Activated effector memory CD4-positive, alpha-beta T cell treated with Interleukin-2 at 50 U/mL for 16 hours (primary cell): ENCODE measurements at places on chromosomes 11 and 22.
A peak's percentile ranks its signal among the peaks of the same experiment; 100 is the strongest.

- DNase-seq = no peak
These were observed 553.6 kb downstream of the NTM start for GRCh38 chr11:131924001-131924400.

DNA sequence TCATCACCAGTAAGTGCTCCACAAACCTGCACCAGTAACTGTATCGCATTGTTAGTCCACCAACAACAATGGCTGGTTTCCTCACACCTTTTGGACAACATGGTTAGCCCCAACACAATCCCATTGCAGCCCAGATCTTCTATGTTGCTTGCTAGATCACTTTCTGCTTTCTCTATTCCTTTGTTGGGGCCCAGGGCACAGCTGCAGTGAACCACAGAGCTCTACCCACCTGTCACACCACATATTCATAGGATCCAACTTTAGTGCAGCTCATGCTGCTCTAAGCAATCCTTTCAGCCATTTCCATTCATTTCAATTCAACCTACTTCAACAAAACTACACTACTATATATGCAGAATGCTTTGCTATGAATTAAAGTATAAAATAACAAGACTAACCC is 364.3 kb downstream of the DCDC1 start:
- no peak for DNase-seq

- DNase-seq = no peak
These were observed 1154.6 kb downstream of the JRKL start for GRCh38 chr11:97544431-97544830.

- DNase-seq = no peak
These were observed 11.3 kb downstream of the P2RY2 start for GRCh38 chr11:73229321-73229895.

- DNase-seq = no peak
These were observed 106.0 kb downstream of the TRIM29 start for GRCh38 chr11:120031612-120032600.

- DNase-seq = no peak
These were observed 3.1 kb upstream of the APOBEC3G start for GRCh38 chr22:39073981-39074380.

GRCh38 chr11:70176940-70177689 is 26.0 kb upstream of the FADD start:
- peak; percentile 20 for DNase-seq

GRCh38 chr11:12243486-12243885 is 133.1 kb downstream of the MICAL2 start:
- DNase-seq = no peak

GRCh38 chr11:18056561-18057181 is 10.6 kb upstream of the TPH1 start:
- no peak for DNase-seq

GRCh38 chr11:12674936-12675696 is 895 bp downstream of the TEAD1 start:
- DNase-seq = no peak

GRCh38 chr11:3154001-3154599 is 11.0 kb downstream of the OSBPL5 start:
- DNase-seq = no peak

GRCh38 chr11:1377231-1377780 is 12.4 kb upstream of the BRSK2 start:
- no peak for DNase-seq

DNA sequence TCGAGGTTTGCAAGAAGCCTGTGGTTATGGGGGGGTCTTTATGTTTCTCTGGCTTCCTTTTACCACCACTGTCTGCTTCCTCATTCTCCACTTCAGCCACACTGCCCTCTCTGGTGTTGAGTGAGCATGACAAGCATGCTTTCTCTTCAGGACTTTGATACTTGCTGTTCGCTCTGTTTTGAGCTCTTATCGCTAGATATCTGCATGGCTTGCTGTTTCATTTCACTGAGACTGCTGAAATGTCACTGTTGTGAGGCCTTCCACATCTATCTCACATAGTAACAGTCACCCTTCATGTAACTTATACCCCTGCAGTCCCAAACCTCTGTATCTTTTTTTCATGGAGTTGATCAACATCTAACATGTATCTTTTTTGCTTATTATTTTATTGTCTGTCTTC is 59.8 kb downstream of the TMEM135 start:
- peak; percentile 7 for DNase-seq

DNA sequence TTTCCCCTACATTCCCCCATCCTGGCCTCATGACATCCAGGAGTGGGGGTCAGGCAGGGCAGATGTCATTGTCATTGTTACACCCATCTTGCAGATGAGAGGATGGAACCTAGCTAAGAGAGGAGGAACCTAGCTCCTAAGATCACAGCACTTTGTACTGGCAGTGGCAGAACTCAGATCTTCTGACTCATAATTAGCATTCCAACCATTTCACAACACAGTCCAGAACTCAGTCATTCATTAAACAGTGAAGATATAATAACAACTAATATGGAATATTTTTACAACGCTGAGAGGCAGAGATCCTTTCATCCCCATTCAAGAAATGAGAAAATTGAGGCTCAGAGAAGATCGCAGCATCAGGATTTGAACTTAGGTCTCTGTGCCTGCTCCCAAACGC is 127.8 kb downstream of the CHST1 start:
- no peak for DNase-seq

GRCh38 chr11:134134167-134134566 is 65.3 kb downstream of the JAM3 start:
- no peak for DNase-seq

- no peak for DNase-seq
These were observed 109.0 kb upstream of the NNMT start for GRCh38 chr11:114187173-114187572.

GRCh38 chr11:36748836-36749235 is 150.8 kb upstream of the RAG2 start:
- no peak for DNase-seq
